ENCODE measurements at places on chromosomes 6 and 20. TPM values are rescaled to one million over a fixed set of nuclear protein-coding genes. Genes with fewer than 3 reads are reported as not detected.

- ATAC-seq: no peak
Measured at GRCh38 chr6:134666125-134666524, 283.8 kb downstream of the ALDH8A1 start.

GRCh38 chr6:140050101-140050995 is 675.9 kb upstream of the CITED2 start:
- no peak for ATAC-seq

DNA sequence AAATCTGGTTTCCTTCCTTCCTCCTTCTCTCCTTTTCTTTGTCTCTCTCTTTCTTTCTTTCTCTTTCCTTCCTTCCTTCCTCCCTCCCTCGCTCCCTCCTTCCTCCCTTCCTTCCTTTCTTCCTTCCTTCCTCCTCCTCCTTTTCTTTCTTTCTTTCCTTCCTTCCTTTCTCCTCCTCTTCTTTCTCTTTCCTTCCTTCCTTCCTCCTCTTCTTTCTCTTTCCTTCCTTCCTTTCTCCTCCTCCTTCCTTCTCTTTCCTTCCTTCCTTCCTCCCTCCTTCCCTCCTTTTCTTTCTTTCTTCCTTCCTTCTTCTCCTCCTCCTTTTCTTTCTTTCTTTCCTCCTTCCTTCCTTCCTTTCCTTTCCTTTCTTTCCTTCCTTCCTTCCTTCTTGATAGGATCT is 61.2 kb downstream of the VIP start:
- ATAC-seq: no peak

GRCh38 chr6:162750776-162751175 is 23.0 kb downstream of the PACRG start:
- ATAC-seq: no peak

GRCh38 chr6:43196337-43196736 is 14.3 kb downstream of the CUL9 start:
- no peak for ATAC-seq

GRCh38 chr6:127716465-127716864 is 139.5 kb downstream of the C6orf58 start:
- no peak for ATAC-seq

Gene SLC16A10
- total RNA-seq: 5.0 TPM

GRCh38 chr20:63103402-63104311 is 96.9 kb upstream of the BHLHE23 start:
- ATAC-seq: no peak

- ATAC-seq: no peak
Measured at GRCh38 chr6:136189104-136189503, 61.0 kb downstream of the MTFR2 start.

- ATAC-seq: peak; percentile 48
Measured at GRCh38 chr6:159654483-159655098, 38.5 kb downstream of the SOD2 start.

Gene ANGPT4
- 0.46 TPM for total RNA-seq

GRCh38 chr6:15443119-15443830 is 197.4 kb downstream of the JARID2 start:
- ATAC-seq: peak; percentile 20

Gene OR2H2
- 1.4 TPM for total RNA-seq

DNA sequence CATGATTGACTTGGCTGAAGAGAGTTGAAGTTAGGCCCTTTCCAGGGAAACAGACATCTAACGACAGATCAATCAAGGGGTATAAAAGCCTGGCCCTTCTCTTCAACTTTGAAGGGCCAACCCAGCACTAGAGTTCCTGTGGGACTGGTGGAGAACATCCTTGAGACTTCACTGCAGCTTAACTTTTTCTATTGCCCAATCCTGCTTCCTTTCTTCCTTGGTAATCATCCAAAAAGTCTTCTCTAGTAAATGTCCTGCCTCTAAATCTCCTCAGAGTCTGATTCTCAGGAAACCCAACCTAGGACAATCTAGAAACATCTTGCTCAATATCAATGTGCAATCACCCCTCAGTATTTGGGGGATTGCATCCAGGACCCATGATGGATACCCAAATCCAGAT is 1.9 kb downstream of the MKKS start:
- ATAC-seq: no peak

DNA sequence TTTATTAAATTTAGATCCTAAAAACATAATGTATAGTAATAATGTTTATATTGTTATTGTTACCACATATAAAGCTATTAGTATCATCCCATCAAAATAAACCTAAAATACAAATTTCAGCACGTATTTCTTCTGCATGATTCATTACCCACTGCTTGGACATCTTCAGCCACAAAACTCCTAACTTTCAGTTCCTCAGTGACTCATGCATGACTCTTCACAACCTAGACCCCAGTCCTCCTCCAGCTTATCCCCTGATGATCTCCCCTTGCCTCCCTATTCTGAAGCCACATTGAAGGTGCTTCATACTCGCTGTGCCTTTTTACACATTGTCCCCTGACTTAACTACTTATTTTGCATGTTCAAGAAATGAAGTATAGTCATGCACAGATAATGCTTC is 11.2 kb upstream of the GPRC6A start:
- ATAC-seq: no peak

DNA sequence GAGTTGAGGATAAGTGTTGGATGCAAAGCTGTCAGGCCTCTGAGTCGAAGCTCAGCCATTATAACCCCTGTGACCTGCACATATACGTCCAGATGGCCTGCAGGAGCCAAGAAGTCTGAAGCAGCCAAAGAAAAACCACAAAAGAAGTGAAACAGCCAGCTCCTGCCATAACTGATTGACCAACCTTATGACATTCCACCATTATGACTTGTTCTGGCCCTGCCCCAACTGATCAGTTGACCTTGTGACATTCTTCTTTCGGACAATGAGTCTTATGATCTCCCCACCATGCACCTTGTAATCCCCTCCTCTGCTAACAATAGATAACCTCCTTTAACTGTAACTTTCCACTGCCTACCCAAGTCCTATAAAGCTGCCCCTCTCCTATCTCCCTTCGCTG is 133.7 kb upstream of the AGPAT4 start:
- ATAC-seq: no peak

Gene SLA2
- total RNA-seq: 0.22 TPM

DNA sequence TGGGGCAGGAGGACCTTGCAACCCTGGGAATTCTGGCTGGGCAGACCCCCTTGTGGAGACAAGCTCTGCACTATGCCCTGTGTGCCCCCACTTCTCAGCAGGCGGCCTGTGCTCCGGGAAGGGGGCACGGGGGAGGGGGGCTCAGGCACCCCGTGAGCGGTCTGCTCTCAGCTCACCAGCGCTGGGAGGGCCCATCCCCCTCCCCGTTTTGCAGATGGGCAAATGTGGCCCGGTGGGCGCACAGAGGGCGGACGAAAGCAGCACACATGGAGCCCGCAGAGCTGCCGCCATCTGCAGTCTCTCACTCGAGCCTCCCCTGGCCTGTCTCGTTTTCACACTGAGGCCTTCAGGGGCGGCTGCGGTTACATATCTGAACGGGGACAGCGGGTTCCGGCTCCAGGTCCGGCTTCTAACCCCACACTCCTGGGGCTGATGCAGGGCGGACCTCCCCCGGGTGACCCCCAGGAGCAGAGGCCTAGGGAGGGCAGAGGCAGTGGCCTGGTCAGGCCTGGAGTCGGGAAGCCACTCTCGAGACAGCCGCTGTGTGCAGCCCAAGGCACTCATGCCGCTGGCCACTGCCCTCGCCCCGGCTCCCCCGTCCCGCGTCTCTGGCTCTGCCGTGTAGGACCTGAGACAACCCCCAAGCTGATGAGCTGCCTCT is 13.9 kb downstream of the CHRNA4 start:
- ATAC-seq: no peak

GRCh38 chr6:52982680-52983079 is 12.4 kb downstream of the GSTA4 start:
- ATAC-seq: no peak

DNA sequence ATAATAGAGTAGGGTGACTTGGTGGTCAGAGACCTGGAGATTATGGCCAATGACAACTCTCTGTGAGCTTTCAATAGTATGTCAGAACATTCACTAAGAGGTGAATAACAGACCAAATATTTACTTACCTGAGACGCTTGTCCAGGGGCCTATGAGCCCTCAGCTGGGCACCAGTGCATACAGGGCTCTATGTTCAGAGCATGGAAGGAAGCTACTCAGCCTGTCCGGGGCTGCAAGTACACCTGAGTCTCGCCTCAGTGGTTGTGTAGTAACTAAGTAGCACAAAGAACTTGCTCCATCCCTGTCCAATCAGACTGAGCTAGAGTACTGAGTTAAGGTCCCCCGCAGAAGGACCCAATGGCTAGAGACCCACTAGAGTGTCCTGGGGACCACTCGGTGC is 11.6 kb upstream of the SCGN start:
- ATAC-seq: no peak
